ENCODE measurements at places on chromosomes 7 and 10.

DNA sequence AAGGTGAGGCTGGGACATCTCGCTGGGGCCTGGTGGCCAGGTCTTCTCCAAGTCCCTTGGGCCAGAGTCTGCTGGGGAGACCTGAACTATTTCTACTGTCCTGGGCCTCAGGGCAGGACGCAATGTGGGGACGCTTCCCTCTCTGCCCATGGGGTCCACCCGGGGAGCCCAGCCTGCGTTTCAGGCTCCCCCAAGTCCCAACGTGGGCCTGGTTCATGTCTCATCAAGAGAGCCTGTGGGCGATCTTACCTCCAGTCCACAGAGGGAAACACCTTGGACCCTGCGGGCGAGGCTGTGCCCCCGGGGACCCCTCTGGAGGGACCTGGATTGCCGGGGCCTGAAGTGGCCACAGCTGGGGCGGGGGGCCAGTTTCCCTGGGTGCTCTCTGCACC lies 91.7 kb downstream of the DNAJB6 start:
- DNase-seq: no peak

- no peak for DNase-seq
Measured at GRCh38 chr10:7797582-7797981, 9.6 kb downstream of the ATP5F1C start.

DNA sequence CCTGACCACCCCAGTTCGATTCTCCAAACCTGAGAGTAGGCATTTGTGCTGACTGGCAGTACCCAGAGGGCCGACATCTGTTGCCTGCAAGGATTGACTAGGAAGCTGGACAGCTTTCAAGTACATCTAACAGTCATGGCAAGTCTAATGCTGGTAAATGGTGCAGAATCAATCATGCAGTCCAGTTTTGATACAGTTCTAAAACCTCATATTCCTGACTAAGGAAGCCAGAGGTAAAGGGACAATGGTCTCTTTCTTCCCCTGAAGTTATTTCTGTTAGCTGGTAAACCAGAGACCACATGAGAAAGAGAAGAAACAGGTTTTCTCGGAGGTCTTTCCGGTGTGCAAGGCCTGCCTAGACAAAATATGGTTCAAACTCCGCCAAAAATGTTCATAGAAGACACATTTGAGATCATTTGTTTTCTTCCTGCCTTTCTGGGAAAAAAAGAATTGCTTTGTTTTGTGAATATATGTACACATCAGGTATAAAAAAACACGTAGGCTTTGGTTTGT lies 97.1 kb downstream of the WDR37 start:
- DNase-seq: no peak

- peak; percentile 59 for DNase-seq
Measured at GRCh38 chr10:62735464-62736167, 68.9 kb upstream of the ADO start.

DNA sequence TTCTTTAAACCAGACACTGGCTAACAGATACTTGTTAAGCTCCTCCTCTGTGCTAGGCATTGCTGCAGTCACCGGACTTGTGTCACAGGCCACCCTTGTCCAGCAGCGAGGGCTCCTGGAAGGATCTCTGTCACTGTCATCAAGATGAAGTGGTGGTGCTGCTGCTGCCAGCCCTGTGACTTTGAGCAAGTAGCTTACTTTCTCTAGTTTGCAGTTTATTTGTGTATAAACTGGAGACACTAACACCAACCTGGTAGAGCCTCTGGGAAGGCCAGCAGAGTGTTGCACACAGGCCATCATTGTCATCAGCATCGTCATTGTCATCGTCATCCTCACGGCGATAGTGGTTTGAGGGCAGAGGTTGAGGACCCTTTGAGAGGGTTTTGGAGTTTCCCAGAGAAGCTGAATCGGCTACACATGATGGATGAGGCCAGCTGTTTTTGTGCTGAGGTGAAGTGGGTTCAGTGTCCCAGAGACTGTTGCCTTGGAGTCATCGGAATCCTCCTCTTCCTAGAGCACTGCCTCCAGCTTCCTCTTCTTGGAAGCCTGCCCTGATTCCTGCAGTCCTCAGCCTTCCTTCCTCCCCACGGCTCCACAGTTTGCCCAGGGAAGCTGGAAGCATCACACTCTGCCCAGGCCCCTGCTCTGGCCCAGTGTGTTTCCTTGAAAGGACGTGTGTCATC lies 128.4 kb downstream of the GRK5 start:
- DNase-seq: no peak

- no peak for DNase-seq
Measured at GRCh38 chr7:68529221-68529620, 1069.1 kb upstream of the AUTS2 start.

GRCh38 chr10:133056651-133057178 lies 31.0 kb upstream of the ADGRA1 start:
- DNase-seq: no peak

DNA sequence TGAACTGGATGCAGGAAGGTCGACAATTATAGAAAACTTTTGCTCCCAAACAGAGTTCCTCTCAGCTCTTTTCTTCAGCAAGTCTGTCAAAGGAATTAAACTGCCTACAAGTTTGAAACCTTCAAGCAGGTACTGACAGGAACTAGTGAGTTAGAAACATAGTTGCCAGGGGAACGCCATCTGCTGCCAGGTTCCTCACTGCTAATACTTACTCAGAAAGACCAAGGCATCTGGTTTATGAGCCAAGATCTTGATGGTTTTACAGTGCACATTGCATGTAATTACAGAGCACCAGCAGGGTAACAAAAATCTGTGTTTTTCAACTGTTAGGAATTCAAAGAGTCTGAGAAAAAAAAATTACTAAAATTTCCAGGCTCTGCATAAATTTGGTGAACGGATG lies 300.0 kb upstream of the NRG3 start:
- no peak for DNase-seq

- no peak for DNase-seq
Measured at GRCh38 chr7:106430103-106430502, 145.3 kb upstream of the NAMPT start.

DNA sequence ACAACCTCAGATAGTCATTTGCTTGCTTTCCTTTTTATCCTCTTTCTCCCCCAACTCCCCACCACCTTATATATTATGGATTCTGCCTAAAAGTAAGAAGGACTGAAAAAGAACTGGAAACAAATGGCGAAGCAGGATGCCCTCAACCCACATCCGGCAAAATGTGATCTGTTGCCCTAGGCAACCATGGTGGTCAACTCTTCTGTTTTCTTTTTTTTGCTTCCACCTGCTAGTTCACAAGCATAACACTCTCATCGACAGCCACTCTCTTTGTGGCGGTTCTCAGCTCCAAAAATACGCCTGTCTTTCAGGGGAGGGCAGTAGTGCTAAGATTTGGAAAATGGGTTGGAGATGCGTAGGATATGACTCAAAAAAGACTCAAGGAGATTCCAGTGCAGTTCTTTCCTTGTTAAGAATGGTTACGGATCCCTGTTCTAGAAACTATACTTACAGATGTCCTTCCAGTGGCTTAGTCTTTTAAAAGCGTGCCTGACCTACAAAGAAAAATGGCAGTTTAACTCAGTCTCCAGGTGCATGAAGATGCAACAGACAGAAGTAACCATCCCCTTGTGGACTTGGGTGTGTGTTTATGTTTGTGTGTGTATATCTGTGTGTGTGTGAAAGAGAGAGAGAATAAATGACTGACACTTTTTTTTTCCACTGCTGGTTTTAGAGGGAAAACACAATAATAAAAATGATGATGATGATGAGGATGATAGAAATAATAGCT lies 10.7 kb downstream of the APBB1IP start:
- peak; percentile 50 for DNase-seq

- DNase-seq: no peak
Measured at GRCh38 chr7:11833431-11833830, 1.4 kb upstream of the THSD7A start.

DNA sequence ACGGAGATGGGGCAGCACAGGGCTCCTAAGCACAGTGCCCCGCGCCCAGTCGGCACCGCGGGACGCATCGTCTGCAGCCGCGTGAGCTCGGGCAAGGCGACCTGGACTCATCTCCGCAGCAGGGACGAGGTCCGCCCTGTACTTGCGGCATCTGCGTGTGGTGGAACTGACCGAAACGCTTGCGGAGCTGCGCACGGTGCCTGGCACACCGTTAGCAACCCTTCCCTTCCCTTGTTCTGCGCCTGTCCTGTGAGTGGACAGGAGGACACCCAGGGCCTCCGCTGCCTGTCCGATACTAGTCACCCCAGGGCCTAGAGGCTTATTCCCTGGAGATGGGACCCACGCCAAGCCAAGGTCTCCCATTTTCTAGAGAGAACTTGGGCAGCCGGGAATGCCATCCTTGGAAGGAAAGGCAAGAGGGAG lies 98.5 kb downstream of the WDR11 start:
- DNase-seq: no peak

DNA sequence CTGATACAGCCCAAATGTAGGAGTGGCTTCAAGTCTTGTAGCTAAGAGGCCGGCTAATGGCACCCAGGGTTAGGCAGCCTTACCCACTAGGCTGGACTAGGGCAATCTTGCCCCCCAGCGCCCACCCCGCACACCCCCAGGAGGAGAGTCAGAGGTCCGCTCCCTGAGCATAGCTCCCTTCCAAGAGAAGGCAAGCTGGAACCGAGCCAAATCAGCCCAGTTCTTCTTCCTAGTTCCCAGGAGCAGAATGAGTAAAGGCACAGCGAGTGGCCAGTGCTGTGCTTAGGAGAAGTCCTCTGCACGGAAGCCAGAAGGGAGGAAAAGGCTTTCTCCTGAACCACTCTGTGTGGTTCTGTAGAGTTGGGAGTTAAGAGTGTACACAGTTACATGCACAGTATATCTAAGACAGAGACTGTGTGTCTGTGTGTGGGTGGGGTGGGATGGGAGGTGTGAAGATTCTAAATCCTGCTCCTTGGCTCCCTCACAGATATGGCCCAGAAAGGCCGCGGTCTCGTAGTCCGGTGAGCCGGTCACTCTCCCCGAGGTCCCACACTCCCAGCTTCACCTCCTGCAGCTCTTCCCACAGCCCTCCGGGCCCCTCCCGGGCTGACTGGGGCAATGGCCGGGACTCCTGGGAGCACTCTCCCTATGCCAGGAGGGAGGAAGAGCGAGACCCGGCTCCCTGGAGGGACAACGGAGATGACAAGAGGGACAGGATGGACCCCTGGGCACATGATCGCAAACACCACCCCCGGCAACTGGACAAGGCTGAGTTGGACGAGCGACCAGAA lies 59.7 kb upstream of the PDCD4 start:
- DNase-seq: no peak

GRCh38 chr7:25680636-25681035 lies 452.4 kb upstream of the NPVF start:
- DNase-seq: no peak

DNA sequence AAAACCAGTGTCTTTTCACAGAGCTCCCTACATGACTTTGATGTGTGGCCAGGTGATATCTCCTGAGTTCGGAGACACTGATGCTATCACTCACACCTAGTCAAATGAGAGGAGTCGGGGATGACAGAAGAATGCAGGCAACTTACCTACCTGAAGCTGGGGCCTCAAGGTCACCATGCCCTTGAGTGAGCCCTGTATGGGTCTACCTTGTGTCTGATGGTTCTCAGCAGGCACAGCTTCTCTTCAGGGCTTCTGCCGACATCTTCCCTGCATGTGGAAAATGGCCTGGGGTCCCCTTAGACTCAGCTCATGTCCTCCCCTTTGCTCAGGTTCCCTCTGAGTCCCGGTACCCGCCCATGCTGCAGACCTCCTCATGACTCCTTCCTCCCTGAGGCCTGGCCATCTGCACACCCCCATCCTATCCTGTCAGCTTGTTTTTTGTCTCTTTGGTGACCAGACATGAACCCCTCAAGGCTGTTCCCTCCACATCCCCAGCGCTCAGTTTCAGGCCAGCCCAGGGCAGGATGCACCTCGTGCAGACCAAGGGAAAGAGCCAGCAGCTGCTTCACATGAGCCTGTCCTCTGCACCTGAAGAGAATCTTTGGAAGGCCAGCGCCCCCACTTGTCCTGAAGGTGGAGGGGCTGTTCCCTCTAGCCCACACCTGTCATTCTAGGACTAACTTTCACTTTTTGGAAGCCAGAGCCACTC lies 74.6 kb upstream of the GDF10 start:
- no peak for DNase-seq

GRCh38 chr10:110613341-110613995 lies 30.7 kb upstream of the RBM20 start:
- DNase-seq: no peak

DNA sequence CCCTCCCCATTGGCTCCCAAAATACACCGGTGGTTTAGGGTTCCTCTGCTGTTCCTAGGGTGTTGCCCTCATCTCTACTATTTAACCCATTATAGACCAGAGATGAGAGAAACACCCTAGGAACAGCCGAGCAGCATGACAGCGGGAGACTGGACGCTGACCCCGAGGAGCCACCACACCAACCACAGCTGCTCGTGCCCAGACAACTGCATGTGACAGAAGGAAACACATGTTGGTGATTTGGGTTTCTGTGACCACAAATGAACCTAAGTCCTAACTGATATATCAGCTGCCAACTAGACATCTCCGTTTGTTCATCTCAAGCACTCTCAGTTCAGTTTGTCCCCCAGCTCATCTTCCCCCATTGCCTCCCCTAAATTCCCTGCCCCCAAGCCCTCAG lies 13.4 kb downstream of the CFAP43 start:
- no peak for DNase-seq

GRCh38 chr7:155187061-155187785 lies 110.5 kb upstream of the INSIG1 start:
- no peak for DNase-seq

DNA sequence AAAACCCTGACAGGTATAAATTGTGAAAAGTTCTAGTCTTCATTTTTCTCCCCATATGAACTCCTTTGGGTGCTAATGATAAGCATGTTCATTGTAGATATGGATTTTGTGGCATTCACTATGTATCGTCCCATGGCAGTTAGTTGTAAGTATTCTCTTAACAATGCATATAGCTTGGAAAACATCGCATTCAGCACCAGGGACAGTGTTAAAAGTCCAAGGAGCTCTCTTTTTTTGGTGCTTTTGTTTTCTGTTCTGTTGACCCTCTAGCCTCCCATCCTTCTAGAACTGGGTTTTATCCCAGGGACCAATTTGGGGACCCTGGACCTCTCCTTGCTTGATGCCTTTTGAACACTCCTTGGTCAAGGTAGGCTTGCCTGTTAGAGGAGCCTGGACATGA lies 37.7 kb downstream of the INSYN2A start:
- no peak for DNase-seq

DNA sequence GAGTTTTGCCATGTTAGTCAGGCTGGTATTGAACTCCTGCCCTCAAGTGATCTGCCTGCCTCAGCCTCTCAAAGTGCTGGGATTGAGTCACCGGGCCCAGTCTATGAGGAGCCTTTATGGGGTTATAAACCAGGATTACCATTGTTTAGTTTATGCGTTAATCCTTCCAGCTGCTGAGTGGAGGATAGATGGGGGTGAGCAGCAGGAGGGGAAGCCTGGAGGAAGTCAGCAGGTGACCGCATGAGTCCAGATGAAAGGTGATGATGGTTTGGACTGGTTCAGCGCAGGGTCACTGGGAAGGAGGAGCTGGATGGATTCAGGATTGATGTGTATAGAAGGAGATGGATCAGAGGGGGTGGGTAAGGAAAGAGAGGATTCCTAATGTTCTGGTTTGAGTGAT lies 197.1 kb downstream of the ADAM12 start:
- no peak for DNase-seq

- DNase-seq: no peak
Measured at GRCh38 chr10:50027195-50027594, 39.0 kb downstream of the AGAP6 start.

GRCh38 chr7:137970253-137970975 lies 31.5 kb downstream of the CREB3L2 start:
- DNase-seq: no peak

- no peak for DNase-seq
Measured at GRCh38 chr7:92797284-92797683, 39.1 kb downstream of the CDK6 start.

- no peak for DNase-seq
Measured at GRCh38 chr7:98034081-98035035, 44.4 kb upstream of the OCM2 start.

All from activated CD4-positive, alpha-beta T cell treated with anti-CD3 and anti-CD28 coated beads for 4 hours (primary cell).